ENCODE measurements at places on chromosomes 4 and X. TPM values are rescaled to one million over a fixed set of nuclear protein-coding genes. Genes with fewer than 3 reads are reported as not detected.

DNA sequence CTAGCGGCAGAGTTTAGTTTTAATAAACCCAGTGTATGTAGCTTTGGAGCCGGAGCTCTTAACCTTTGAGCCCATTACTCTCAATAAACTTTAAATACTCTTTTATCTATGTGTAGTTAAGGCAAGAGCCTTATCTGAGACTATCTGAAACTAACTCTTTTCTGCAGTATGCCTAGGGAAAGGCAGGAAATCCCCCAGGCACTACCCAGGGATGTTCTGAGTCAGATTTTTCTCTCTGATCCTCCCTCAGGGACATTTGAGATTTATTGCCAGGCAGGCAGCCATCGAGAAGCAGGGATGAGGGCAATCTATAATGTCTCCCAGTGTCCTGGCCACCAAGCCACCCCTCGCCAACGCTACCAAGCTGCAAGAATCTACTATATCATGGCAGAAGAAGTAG, 39.1 kb downstream of the HEPH start:
- no peak for DNase-seq

DNA sequence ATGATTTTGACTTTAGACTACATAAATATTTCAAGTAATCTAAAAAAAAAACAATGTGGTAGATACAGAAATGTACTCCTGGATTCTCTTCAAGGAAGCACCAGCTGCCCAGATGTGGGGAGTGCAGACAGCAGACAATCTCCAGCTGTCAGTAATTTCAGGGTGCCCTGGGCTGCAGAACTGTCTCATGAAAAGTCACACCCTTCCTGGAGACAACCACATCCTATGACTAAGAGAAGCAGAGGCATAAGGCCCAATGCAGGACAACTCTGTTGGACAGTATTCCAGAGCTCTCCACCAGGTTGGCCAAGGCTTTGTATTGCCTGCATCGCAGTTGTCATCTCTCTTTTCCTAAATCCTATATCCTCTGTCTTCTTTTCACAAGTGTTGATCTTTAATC, 34.4 kb upstream of the BLTP1 start:
- DNase-seq = no peak

- DNase-seq = no peak
Measured at GRCh38 chrX:32153585-32153984, 1057.8 kb downstream of the DMD start.

DNA sequence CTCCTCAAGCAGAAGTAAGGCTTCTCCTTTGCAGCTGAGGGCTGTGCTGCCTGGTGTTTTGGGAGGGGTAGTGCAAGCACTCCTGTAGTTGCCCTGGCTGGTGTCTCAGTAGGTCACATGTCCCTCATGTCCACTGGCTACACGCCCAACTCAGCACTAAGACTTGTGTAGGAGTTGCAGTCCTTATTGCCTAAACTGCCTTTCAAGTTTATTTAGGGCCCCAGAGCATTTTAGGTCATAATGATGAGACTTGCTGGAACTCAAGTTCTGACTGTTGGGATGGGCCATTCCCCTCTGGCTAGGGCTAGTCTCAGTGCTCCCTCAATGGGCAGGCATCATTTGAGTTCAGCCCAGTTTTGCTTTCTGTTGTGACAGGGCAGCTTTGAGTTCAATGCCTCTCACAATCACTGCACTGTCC, 44.1 kb downstream of the PPM1K start:
- no peak for DNase-seq

DNA sequence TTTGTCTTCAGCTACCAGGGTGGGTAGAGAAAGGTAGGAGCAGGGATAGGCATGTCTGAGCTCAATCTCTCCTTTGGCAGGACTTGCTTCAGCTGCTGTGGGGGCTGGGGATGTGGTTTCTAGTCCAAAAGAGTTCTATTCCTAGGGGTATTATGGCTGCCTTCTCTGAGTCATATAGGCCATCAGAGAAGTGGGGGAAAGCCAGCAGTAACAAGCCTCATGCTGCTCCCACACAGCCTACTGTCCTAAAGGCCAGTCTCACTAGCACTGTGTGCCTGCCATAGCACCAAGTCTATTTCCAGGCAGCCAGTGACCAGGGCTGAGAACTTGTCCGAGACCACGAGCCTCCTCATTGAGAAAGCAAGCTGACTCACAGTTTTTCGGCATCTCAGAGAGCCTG, 270.6 kb downstream of the DCAF12L2 start:
- DNase-seq = no peak

Gene CXCL6
- not detected for total RNA-seq

Gene PTCHD1
- not detected for total RNA-seq

Gene SNCA
- total RNA-seq = 0.45 TPM

Gene HHIP
- not detected for total RNA-seq

Gene XKRX
- total RNA-seq = 0.30 TPM

Gene TEC
- 2.4 TPM for total RNA-seq

Gene SOD3
- not detected for total RNA-seq
